Midbrain (tissue), 1 donor: ENCODE measurements at places on chromosomes 16 and 17.
A peak's percentile ranks its signal among the peaks of the same experiment; 100 is the strongest.

DNA sequence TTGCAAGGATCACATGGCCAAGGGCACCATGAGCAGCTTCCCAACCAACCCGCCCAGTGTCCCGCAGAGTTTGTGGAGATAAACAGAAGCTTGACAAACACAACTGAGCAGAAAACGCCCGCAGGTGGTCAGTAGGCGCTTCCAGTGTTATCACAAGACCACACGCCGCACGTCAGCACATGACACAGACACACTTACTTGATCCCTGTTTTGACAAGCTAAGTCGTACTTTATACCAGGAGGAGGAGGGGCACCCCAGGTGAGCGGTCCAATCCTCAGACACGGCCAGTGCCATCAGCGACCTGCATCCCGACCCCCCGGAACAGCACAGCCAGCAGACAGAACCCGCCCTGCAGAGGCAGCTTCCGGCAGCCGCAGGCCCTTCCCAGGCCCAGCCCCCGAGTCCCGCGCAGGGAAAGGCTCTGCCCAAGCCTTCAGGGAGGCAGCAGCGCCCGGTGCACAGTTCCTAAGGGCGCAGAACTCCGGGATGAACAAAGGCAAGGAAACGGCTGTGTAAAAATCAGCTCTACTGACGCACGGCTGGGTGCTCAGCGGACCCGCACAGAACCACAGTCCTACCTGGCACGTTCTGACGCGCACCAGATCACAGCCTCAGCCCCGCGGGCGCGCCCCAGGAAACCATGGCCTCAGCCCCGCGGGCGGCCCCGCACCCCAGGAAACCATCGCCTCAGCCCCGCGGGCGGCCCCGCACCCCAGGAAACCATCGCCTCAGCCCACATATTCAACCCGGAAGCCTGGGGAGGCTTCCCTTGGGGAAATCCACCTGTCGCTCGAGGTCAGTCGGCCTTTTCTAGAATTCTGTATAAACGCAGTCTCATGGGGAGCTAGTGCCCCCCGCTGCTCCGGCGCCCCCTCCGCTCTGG lies 27.8 kb downstream of the AXIN1 start:
- no peak for DNase-seq

GRCh38 chr16:12951392-12951791 lies 50.0 kb downstream of the SHISA9 start:
- DNase-seq, result no peak

DNA sequence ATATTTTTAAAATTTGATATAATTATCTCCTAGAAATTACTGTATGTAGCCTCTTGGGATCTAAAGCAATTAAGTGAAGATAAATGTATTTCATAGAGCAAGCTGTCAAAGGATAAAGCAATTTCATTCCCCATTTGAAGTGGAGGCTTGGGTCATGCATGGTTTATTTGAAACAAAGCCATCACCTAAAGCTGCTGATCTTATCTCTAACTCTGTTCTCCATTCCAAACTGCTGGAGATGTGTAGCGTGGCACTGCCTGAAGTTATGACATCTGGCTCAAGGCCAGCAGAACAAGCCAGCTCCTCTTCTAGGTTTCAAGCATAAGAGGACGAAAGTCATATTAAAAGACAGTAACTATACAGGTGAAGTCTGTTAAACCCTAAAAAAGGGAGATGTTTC lies 83.9 kb downstream of the HIC1 start:
- DNase-seq, result no peak

DNA sequence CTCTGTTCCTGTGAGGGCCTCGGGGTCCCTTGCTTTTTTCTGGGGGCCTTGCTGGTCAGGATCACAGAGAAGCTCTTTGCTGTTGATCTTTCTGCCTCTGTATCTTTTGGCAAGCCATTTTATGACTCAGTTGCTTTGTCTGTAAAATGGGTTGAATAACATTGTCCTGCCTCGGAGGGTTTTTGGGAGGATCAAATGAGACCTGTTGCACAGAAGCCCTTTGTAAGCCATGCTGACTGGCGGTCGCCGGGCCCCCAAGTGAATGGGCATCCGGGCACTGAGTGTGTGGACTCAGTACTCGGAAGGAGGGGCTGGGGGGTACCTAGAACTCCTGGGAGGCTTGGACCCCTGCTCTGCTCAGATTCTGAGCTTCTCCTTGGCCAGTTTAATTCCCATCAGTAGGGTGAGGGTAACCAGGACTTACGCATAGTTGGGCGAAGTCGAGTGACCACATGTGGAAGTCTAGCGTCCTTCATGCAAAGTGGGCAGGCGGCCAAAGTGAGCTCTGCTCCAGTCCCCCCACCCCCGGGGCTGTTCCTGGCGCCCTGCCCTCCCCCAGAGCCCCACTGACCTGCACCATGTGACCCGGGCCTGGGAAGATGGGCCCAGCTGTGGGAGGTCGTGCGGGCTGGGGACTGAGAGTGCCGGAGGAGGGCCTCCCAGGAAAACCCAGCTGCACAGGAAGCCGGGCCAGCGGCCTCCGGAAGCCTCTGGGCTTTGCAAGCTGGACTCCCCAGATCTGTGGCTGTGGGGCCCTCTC lies 284.0 kb downstream of the SEC14L1 start:
- DNase-seq, result peak; percentile 58

GRCh38 chr16:50102051-50102746 lies 36.4 kb downstream of the HEATR3 start:
- no peak for DNase-seq

DNA sequence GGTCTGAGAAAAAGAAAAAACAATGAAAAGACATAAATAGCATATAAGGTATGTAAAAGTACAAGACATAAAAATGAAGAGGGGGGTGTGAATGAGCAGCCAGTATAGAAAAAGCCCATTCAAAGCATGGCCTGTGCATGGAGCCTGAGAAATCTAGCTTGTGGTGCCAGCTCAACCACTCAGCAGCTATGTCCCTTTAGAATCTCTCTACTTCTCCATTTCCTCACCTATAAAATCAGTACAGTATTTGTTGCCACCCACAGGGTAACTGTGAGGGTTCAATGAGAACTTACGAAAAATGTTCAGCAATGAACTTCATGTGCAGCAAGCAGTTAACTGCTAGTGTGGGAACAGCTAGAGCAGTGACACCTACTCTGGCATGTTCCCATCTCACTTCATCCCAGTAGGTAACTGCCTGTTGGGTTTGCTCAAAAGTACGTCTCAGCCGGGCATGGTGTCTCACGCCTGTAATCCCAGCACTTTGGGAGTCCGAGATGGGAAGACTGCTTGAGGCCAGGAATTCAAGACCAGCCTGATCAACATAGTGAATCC lies 15.3 kb downstream of the CYTH1 start:
- no peak for DNase-seq

- DNase-seq, result no peak
Measured at GRCh38 chr17:41865596-41865893, 322 bp upstream of the KLHL11 start.

DNA sequence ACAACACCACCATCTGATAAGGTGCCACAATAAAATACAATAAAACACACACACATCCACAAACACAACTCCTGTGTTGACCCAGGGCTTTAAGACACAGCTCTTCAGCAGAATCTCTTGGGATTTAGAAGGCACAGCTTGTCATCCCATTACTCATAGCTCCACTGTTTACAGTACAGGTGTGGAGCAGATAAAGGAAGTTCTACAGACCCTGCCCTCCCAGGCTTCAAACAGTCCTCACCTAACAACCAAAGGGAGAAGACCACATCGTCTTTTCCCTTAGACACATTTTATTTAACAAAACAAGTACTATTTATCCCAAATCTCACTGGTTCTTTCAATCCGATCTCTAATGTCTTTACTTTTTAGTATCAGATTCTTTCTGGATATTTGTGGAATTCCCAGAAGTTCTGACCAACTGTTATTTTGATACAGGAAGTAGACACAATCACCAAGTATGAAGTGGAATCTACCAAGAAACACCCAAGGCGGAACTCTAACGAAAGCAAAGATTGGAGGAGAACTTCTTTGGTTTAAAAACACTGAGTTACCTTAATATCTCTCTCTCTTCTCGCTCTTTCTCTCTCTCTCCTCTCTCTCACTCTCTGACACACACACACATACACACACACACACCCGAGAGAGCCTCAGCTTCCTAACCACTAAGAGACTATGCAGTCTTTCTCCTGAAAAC lies 46.1 kb downstream of the CYTH1 start:
- no peak for DNase-seq
